ENCODE measurements at places on chromosomes 2 and 18. TPM values are rescaled to one million over a fixed set of nuclear protein-coding genes. Genes with fewer than 3 reads are reported as not detected.

DNA sequence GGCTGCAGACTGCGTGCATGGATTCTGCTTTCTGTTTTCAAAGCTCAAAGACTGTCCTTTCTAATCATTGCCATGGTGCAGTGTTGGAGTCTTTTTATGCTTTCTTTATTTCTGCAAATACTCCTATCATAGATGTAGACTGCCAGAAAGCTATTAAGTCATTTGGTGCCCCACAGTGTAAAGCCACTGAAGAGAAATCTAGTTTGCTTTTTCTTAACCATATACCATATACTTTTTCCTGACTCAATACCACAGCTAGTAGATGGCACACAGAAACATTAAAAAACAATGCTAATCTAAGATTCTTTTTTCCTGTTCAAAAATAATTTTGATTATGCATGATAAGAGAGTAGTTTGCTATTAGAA is 109.9 kb upstream of the RAB27B start:
- no peaks in the 10 kb centered on the region for H3K27me3 ChIP-seq
- no peak overlapping the region for H3K4me3 ChIP-seq
- H3K36me3 ChIP-seq: no peaks in the 10 kb centered on the region
- H3K27ac ChIP-seq: no peak overlapping the region
- no peaks in the 10 kb centered on the region for H3K4me1 ChIP-seq
- DNase-seq: no peak

DNA sequence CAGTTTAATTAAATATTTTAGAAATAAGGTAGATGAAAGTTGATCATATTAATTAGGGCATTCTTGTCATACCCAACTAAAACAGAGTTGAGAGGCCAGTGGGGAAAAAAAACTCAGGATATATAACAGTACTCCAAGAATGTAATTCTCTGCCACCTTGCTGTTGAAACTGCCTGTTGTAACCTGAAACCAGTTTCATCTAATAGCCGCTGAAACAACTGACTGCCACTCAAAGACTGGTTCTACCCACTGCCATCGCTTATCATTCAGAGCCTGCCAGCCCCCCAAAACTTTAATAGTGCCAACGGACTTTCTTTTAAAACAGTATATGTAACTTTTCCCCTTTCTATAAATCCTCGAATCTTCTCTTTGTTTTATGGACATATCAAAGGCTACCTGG is 37.7 kb upstream of the FSIP2 start:
- no peak overlapping the region for H3K27ac ChIP-seq
- H3K4me3 ChIP-seq: no peak overlapping the region
- no peak for DNase-seq
- H3K27me3 ChIP-seq: no peaks in the 10 kb centered on the region
- H3K36me3 ChIP-seq: no peaks in the 10 kb centered on the region
- no peaks in the 10 kb centered on the region for H3K4me1 ChIP-seq

- H3K27ac ChIP-seq: no peak overlapping the region
- H3K27me3 ChIP-seq: no peaks in the 10 kb centered on the region
- H3K4me3 ChIP-seq: no peak overlapping the region
- no peak for DNase-seq
Observed at GRCh38 chr2:39913648-39914461, 134.8 kb upstream of the THUMPD2 start.

DNA sequence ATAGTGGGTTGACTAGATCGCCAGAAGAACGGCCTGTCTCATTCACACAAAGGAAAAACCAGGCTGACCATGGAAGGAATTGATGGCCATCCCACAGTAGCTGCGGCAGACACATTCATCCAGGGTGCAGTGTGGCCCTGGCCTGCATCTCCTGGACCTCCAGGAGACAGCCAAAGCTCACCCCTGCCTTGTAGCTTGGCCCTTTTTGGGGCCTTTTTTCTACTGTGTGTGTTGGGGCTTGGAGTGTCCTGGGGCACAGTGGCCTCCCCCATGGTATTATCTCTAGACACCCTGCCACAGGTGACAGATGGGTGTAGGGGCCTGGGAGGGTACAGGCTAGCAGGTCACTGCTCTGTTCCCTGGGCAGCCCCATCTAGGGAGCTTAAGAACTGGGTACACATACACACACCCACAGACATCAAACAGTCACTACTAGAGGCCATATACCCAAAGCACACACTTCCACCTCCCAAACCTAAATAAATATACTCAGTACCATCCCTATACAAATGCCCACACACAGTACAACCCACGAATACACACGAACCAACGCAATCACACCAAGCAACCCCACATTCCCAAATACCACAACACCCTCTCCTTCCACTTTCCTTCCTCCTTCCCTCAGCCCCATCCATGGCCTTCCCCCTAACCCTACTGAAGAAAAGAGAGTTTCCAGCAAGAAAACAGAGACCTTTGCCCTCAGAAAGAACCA is 8.6 kb downstream of the EN1 start:
- peaks cover 37% of the 10 kb centered on the region for H3K4me1 ChIP-seq
- DNase-seq: no peak
- no peaks in the 10 kb centered on the region for H3K36me3 ChIP-seq
- H3K27me3 ChIP-seq: peaks cover 20% of the 10 kb centered on the region

GRCh38 chr2:62034715-62035114 is 129.2 kb downstream of the COMMD1 start:
- no peak for DNase-seq
- H3K27me3 ChIP-seq: no peaks in the 10 kb centered on the region
- H3K4me1 ChIP-seq: no peaks in the 10 kb centered on the region
- H3K27ac ChIP-seq: no peak overlapping the region

DNA sequence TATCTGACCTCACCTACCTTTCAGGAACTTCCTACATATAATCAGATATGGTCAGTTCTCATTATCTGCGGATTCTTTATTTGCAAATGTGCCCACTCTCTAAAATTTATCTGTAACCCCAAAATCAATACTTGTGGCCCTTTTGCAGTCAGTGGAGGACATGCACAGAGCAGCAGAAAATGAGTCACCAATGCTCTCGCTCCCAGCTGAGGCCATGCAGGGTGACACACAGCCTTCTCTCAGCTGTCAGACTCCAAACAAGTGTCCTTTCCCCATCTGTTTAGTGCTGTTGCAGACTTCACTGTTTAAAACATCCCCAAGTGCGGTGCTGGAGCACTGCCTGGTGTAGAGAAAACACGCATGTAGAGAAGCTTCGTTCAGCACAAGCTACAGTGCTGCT is 171.9 kb upstream of the SALL3 start:
- no peak overlapping the region for H3K27ac ChIP-seq
- no peaks in the 10 kb centered on the region for H3K27me3 ChIP-seq
- no peak for DNase-seq
- no peaks in the 10 kb centered on the region for H3K36me3 ChIP-seq
- no peaks in the 10 kb centered on the region for H3K4me1 ChIP-seq

GRCh38 chr2:53188851-53189510 is 578.6 kb upstream of the CHAC2 start:
- no peaks in the 10 kb centered on the region for H3K4me1 ChIP-seq
- no peak overlapping the region for H3K4me3 ChIP-seq
- H3K27ac ChIP-seq: no peak overlapping the region
- no peak for DNase-seq

Gene TRABD2A
- total RNA-seq: 5.4 TPM

Gene CFAP221
- total RNA-seq: 3.9 TPM

Gene RAB3GAP1
- 44.9 TPM for total RNA-seq

Gene CDH20
- not detected for total RNA-seq

Gene CYP26B1
- total RNA-seq: 6.9 TPM

DNA sequence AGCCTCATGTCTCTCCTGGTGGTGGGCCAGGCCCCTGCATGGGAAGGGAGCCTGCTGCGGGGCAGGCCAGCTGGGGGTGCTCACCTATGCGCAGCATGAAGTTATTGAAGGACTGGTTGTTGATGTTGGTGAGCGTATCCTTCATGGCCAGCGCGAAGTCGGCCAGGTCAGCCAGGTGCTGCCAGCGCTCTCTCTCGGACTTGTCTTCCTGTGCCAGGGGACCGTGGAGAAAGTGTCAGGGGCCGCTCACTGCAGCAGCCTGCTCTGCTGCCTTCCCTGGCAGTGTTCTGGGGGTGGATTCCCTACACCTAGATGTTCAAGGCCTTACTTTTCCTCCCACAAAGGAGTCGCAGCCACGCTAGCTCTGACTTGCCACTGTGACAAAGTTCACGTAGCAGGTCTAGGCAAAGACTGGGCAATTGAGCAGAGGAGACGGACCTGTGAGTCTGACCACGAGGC is 28.2 kb downstream of the CENPO start:
- no peak overlapping the region for H3K27ac ChIP-seq
- H3K4me3 ChIP-seq: no peak overlapping the region
- no peaks in the 10 kb centered on the region for H3K4me1 ChIP-seq
- H3K27me3 ChIP-seq: no peaks in the 10 kb centered on the region
- peak; percentile 91 for DNase-seq
- H3K36me3 ChIP-seq: peaks cover 29% of the 10 kb centered on the region

All from vagina (tissue), 2 donors.